Tibial nerve (tissue), 4 donors: ENCODE measurements at places on chromosomes 12 and 14. TPM values are rescaled to one million over a fixed set of nuclear protein-coding genes. Genes with fewer than 3 reads are reported as not detected.

GRCh38 chr12:117874842-117875434 lies 93.9 kb downstream of the KSR2 start:
- peaks cover 33% of the 10 kb centered on the region for H3K27me3 ChIP-seq
- H3K27ac ChIP-seq = no peak overlapping the region
- no peaks in the 10 kb centered on the region for H3K36me3 ChIP-seq
- no peak overlapping the region for H3K4me3 ChIP-seq
- no peaks in the 10 kb centered on the region for H3K4me1 ChIP-seq

GRCh38 chr14:48937541-48938195 lies 648.5 kb downstream of the RPS29 start:
- no peak overlapping the region for H3K27ac ChIP-seq
- no peak for DNase-seq
- no peaks in the 10 kb centered on the region for H3K27me3 ChIP-seq
- H3K4me3 ChIP-seq = no peak overlapping the region

DNA sequence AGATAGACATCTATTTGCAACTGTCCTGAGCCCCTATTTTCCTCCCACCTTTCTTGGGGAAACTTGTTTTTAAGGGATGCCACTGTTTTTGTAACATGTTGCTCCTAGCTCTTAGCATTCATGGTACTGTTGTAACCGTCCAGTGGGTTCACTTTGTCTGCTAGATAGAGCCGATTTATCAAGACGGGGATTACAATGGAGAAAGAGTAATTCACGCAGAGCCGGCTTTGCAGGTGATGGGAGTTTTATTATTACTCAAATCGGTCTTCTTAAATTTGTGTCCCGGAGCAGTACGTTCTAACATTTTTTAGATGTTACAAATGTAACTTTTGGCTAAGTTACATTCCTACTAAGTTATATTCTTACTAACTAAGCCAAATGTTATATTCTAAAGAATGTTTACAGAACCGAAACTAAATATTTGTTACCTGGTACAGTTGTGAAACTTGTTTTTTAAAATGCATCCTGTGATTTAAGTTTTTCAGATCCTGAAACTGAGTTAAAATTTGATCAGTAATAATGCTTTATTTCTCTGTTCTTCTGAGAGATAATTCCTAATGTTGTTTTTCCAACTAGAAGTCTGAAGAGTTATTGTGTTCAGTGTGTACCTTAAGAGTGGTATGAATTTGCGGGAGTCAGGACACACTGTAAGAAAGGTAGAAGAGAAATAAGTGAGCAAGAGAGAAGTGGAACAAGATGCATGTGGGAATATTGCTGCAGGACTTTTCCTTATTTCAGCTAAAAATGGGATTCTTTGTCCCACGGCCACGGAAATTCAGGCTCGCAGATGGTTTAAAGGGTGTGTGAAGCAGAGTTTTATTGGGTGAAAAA lies 20.6 kb upstream of the CLEC2D start:
- H3K36me3 ChIP-seq = no peaks in the 10 kb centered on the region
- H3K27ac ChIP-seq = peak overlapping the region; percentile 85
- no peak for DNase-seq
- no peaks in the 10 kb centered on the region for H3K27me3 ChIP-seq
- H3K4me1 ChIP-seq = peaks cover 21% of the 10 kb centered on the region

- H3K4me3 ChIP-seq = no peak overlapping the region
- H3K4me1 ChIP-seq = no peaks in the 10 kb centered on the region
- H3K27ac ChIP-seq = no peak overlapping the region
- no peaks in the 10 kb centered on the region for H3K27me3 ChIP-seq
These were observed 48.3 kb upstream of the CCDC63 start for GRCh38 chr12:110798461-110798860.

- no peak overlapping the region for H3K27ac ChIP-seq
- H3K4me3 ChIP-seq = no peak overlapping the region
- H3K36me3 ChIP-seq = peaks cover 19% of the 10 kb centered on the region
These were observed 6.3 kb downstream of the LTBR start for GRCh38 chr12:6390084-6390799.

- H3K4me3 ChIP-seq = no peak overlapping the region
- no peaks in the 10 kb centered on the region for H3K36me3 ChIP-seq
- no peaks in the 10 kb centered on the region for H3K4me1 ChIP-seq
- no peak overlapping the region for H3K27ac ChIP-seq
These were observed 5.5 kb downstream of the KRT79 start for GRCh38 chr12:52828591-52829021.

DNA sequence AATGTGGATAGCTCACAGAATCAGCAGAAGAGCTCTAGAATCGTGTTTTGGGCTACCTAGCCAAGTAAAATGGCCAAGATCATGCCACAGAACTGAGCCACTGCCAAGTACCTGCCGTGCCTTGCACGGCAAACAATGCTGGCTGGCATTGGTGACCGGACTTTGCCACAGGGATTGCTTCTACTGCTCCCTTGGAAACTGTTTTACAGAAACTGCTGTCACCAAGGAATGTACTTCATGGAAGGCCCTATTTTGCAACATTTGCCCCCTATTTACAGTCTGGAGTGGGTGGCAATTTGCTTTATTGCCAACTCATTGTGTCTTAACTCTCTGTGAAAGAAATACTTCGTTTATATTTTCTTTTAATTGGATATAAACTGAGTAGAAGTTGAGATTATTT lies 49.0 kb downstream of the BORCS5 start:
- no peaks in the 10 kb centered on the region for H3K27me3 ChIP-seq
- H3K4me1 ChIP-seq = no peaks in the 10 kb centered on the region
- DNase-seq = no peak

KLRK1 gene
- 2.9 TPM for total RNA-seq

FOXA1 gene
- not detected for total RNA-seq
